ENCODE measurements at places on chromosomes 5 and 9. TPM values are rescaled to one million over a fixed set of nuclear protein-coding genes. Genes with fewer than 3 reads are reported as not detected.

DNA sequence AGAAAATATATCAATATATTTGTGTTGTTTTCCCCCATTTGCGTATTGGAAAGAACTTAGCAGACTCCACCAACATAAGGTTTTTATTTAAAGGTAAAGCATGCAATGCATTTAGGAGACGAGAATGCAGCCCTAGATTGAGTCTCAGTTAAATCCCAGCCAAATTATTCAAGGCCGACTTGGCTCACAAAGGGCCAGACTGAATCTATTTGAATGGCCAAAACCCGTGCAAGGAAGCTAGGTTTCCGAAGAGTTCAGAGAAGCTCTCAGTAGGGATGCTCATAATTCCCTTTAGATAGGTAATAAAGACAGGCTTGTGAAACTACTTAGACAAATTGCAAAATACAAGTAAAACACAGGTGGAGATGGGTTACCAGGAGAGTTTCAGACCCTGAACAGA, 520.3 kb downstream of the CDH9 start:
- no peak for DNase-seq
- peaks cover 4% of the 10 kb centered on the region for H3K4me1 ChIP-seq
- H3K4me3 ChIP-seq: no peak overlapping the region
- H3K27me3 ChIP-seq: no peaks in the 10 kb centered on the region

- H3K4me3 ChIP-seq: no peak overlapping the region
- no peaks in the 10 kb centered on the region for H3K4me1 ChIP-seq
- H3K27me3 ChIP-seq: no peaks in the 10 kb centered on the region
- no peak for DNase-seq
Measured at GRCh38 chr5:134945041-134945440, 22.7 kb upstream of the CATSPER3 start.

DNA sequence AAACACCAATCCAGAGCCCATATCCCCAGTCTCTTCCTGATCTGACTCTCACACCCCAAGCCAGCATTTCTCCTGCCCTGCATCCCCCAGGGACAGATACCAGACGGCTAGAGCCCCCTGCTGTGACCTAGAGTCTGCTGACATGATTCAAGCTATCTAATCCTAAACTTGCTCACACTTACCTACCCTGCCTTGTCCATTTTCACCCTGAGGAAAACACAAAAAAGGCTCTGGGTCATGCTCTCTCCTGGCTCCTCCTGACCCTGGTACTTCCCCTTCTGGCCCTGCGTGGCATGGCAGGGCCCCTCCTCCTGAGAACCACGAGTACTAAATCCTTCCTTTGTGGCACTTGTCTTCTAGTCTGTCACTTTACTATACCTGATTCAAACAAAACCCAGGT, 2.8 kb upstream of the ARRDC1 start:
- no peaks in the 10 kb centered on the region for H3K36me3 ChIP-seq
- no peak for DNase-seq
- no peak overlapping the region for H3K4me3 ChIP-seq

DNA sequence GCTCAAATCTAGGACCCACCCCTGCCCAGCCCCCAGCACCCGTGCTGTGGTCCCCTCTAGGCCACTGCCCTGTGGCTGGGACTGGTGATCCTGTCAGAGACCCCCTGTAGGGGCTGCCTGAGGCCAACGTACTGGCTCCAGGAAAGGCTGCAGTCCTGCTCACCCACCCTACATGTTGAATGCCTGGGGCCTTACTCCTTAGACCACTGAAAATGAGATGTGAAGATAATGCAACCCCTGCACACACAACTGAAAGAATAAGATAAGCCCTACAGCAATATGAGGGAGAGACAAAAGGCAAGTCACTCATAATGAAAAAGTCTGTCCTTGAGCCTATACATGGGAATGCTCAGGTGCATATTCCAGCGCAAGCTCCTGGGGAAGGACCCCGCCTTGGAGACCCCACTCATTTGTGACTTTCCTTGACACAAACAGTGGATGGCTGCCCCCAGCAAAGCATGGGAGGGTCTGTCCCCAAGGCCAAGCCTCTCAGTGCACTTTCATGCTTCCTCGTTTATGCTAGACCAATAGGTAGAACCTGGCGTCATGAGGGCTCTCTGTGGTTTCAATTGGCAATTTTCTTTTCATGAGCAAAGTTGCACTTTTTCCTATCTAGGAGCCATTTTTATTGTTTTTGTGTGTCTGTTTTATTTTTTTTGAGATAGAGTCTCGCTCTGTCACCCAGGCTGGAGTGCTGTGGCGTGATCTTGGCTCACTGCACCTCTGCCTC, 12.5 kb upstream of the WNK2 start:
- H3K36me3 ChIP-seq: no peaks in the 10 kb centered on the region
- H3K4me3 ChIP-seq: no peak overlapping the region
- H3K27ac ChIP-seq: no peak overlapping the region
- DNase-seq: no peak

DNA sequence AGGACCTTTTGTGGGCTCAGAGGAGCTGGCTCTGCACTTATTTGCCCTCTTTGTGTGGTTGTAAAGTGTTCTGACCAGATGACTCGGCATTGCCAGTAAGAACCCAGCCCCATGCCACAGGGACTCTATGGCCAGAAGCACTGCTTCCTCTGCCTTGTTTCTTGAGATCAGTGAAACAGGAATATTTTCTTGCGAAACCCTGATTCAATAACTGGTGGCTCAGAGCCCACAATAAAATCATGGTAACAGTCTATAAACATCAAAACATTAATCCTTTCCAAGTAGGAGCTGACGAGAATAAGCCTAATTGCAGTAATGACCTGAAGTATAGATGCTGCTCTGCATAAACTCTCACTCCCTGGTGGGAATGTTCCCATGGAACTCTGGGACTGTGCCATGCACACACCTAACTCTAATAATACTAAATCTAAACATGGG, 344.3 kb downstream of the ZNF608 start:
- peaks cover 3% of the 10 kb centered on the region for H3K27me3 ChIP-seq
- peaks cover 11% of the 10 kb centered on the region for H3K4me1 ChIP-seq
- no peaks in the 10 kb centered on the region for H3K36me3 ChIP-seq
- no peak overlapping the region for H3K4me3 ChIP-seq

GRCh38 chr9:133323991-133324703, 11.8 kb downstream of the SURF6 start:
- H3K4me1 ChIP-seq: no peaks in the 10 kb centered on the region
- no peak for DNase-seq
- peaks cover 18% of the 10 kb centered on the region for H3K27me3 ChIP-seq
- H3K4me3 ChIP-seq: no peak overlapping the region
- no peak overlapping the region for H3K27ac ChIP-seq
- peaks cover 12% of the 10 kb centered on the region for H3K36me3 ChIP-seq

Gene PLPP7
- total RNA-seq: 4.9 TPM

All from WTC11 (cell line).